ENCODE measurements at places on chromosomes 2 and 18. TPM values are rescaled to one million over a fixed set of nuclear protein-coding genes. Genes with fewer than 3 reads are reported as not detected.

The LAMA1 gene
- not detected for polyA plus RNA-seq

The UGT1A3 gene
- not detected for polyA plus RNA-seq

The HNRNPA3 gene
- polyA plus RNA-seq = 428 TPM

The POTEI gene
- 1.3 TPM for polyA plus RNA-seq

The POMC gene
- polyA plus RNA-seq = not detected

The RUFY4 gene
- not detected for polyA plus RNA-seq

The UGT1A8 gene
- not detected for polyA plus RNA-seq

The UGT1A10 gene
- polyA plus RNA-seq = not detected

The SLC9A4 gene
- polyA plus RNA-seq = not detected

The THUMPD2 gene
- 30.7 TPM for polyA plus RNA-seq

The SPTBN1 gene
- 22.5 TPM for polyA plus RNA-seq

The NOL4 gene
- not detected for polyA plus RNA-seq

The PXDN gene
- not detected for polyA plus RNA-seq

The DNAH6 gene
- polyA plus RNA-seq = not detected

The WNT10A gene
- polyA plus RNA-seq = not detected

The TPO gene
- polyA plus RNA-seq = not detected

The MRPL33 gene
- polyA plus RNA-seq = 200 TPM

The COX7A2L gene
- 143 TPM for polyA plus RNA-seq
